ENCODE measurements at places on chromosomes 12 and 14. TPM values are rescaled to one million over a fixed set of nuclear protein-coding genes. Genes with fewer than 3 reads are reported as not detected.

- no peaks in the 10 kb centered on the region for H3K4me1 ChIP-seq
- H3K27me3 ChIP-seq = no peaks in the 10 kb centered on the region
- no peak for DNase-seq
- H3K27ac ChIP-seq = no peak overlapping the region
- H3K36me3 ChIP-seq = no peaks in the 10 kb centered on the region
These were observed 120.4 kb upstream of the LRIG3 start for GRCh38 chr12:59040656-59041055.

DNA sequence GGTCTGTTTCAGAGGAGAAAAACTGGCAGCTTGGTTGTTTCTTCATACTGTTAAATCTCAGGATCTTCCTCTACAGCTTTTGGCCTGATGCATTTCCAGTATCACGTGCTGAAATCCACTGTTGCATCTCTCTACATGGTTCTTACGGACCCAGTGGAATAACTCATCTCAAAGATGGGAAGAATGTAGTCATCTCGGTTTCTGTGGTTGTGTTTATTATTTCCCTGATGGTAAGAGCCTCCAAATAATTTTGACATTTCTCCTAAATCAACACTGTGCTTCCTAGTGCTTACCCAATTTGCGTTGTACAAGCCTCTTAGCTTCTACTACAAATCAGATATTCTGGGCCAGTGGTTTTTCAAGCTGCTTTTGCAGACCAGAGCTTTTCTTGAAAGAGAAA is 812.8 kb downstream of the C12orf50 start:
- H3K27ac ChIP-seq = no peak overlapping the region
- H3K4me1 ChIP-seq = no peaks in the 10 kb centered on the region
- no peaks in the 10 kb centered on the region for H3K36me3 ChIP-seq
- no peak overlapping the region for H3K4me3 ChIP-seq
- DNase-seq = no peak

- no peak for DNase-seq
- no peaks in the 10 kb centered on the region for H3K36me3 ChIP-seq
- H3K27ac ChIP-seq = no peak overlapping the region
- H3K4me1 ChIP-seq = no peaks in the 10 kb centered on the region
These were observed 411.9 kb downstream of the TMEM121 start for GRCh38 chr14:105938055-105938863.

DNA sequence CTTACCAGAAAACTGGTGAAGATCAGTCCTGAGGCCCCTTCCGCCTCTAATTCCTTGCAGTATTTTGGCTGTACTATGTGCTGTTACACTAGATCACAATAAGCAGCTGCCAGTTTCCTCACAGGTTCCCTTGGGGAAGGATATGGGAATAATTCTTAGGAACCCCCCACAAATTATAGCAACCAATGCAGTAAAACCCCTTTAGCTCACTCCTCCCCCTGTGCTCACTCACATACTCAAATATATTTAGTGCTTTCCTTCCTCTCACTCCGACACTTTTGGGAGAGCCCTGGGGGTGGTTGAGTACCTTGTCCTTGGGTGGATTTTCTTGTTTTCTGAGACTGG is 162.7 kb downstream of the ETV6 start:
- DNase-seq = no peak
- peak overlapping the region; percentile 87 for H3K27ac ChIP-seq
- H3K36me3 ChIP-seq = no peaks in the 10 kb centered on the region
- peaks cover 65% of the 10 kb centered on the region for H3K4me1 ChIP-seq
- H3K27me3 ChIP-seq = no peaks in the 10 kb centered on the region
- peak overlapping the region; percentile 49 for H3K4me3 ChIP-seq

DNA sequence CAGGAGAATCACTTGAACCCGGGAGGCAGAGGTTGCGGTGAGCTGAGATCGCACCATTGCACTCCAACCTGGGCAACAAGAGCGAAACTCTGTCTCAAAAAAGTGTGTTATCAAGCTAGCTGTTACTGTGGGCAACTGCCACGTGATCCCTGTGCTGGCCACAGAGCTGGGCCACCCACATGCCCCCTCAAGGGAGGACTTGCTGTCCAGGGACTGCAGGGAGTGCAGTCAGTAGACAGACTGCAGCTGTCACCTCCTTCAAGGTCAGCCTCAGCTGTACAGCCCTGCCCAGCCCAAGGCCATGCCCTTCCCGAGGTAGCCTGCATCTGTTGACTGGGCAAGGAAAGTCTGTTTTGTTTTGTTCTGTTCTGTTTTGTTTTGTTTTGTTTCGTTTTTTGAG is 46.6 kb upstream of the BICDL1 start:
- DNase-seq = no peak
- H3K27me3 ChIP-seq = peaks cover 59% of the 10 kb centered on the region
- no peaks in the 10 kb centered on the region for H3K4me1 ChIP-seq
- H3K27ac ChIP-seq = no peak overlapping the region
- no peak overlapping the region for H3K4me3 ChIP-seq

- H3K4me1 ChIP-seq = peaks cover 83% of the 10 kb centered on the region
- H3K27ac ChIP-seq = peak overlapping the region; percentile 100
- H3K4me3 ChIP-seq = peak overlapping the region; percentile 97
- no peaks in the 10 kb centered on the region for H3K27me3 ChIP-seq
- peak; percentile 78 for DNase-seq
- H3K36me3 ChIP-seq = peaks cover 4% of the 10 kb centered on the region
These were observed 759 bp upstream of the KLC1 start for GRCh38 chr14:103628221-103628683.

- peak overlapping the region; percentile 89 for H3K4me3 ChIP-seq
- H3K27me3 ChIP-seq = no peaks in the 10 kb centered on the region
- peak; percentile 91 for DNase-seq
These were observed 1.4 kb upstream of the SLC2A13 start for GRCh38 chr12:40107098-40107802.

- no peak overlapping the region for H3K4me3 ChIP-seq
- peaks cover 8% of the 10 kb centered on the region for H3K4me1 ChIP-seq
- no peaks in the 10 kb centered on the region for H3K36me3 ChIP-seq
- peaks cover 4% of the 10 kb centered on the region for H3K27me3 ChIP-seq
- no peak for DNase-seq
- H3K27ac ChIP-seq = no peak overlapping the region
These were observed 6.7 kb upstream of the MORN3 start for GRCh38 chr12:121676190-121676589.

DNA sequence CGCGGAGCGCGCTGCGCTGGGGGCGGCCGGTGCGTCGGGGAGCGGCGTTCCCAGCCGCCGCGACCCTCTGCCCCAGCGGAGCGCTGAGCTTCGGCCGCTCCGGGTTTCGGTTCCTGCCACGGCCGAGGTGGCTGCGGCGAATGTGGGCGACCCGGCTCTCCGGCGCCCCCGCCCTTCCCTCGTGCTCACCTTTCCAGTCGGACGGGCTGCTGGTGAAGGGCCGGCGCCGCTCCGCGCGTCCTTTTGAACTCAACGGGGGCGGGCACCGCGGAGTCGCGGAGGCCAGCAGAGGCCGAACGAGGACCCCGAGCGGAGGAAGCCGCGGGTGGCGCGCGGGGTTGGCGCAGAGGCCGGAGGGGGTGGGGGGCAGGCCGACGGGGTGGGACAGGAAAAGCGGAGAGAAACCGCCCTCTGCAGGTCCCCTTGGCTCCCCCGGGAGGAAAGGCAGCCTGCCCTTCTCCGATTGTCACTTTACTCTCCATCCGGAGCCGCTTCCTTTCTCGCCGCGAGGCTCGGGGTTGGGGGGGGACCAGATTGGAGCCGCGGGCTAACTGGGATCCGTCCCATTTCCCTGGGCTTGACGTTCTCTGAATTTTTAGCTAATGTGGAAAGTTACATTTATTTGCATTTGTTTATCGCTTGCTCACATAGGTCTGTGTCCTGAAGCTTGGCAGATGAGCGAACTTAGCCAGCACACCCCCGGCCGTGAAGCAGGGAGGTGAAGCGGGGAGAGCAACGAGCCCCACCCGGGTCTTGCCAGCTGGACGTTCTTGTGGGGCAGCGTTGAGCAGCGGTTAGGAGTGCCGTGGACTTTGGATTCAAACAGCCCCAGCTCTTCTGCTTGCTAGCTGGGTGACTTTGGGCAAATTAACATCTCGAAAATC is at the start of gene SMAGP:
Gene SMAGP, minus strand, starts transcription at position 349 of the 884 bp plus-strand sequence. CDS start 1,137 bp downstream, outside the sequence.
- H3K4me3 ChIP-seq = peak within 1 kb of the TSS; percentile 84
- peaks cover 27% of the 10 kb centered on the region for H3K4me1 ChIP-seq
- DNase-seq = peak; percentile 62
- no peaks in the 10 kb centered on the region for H3K36me3 ChIP-seq

DNA sequence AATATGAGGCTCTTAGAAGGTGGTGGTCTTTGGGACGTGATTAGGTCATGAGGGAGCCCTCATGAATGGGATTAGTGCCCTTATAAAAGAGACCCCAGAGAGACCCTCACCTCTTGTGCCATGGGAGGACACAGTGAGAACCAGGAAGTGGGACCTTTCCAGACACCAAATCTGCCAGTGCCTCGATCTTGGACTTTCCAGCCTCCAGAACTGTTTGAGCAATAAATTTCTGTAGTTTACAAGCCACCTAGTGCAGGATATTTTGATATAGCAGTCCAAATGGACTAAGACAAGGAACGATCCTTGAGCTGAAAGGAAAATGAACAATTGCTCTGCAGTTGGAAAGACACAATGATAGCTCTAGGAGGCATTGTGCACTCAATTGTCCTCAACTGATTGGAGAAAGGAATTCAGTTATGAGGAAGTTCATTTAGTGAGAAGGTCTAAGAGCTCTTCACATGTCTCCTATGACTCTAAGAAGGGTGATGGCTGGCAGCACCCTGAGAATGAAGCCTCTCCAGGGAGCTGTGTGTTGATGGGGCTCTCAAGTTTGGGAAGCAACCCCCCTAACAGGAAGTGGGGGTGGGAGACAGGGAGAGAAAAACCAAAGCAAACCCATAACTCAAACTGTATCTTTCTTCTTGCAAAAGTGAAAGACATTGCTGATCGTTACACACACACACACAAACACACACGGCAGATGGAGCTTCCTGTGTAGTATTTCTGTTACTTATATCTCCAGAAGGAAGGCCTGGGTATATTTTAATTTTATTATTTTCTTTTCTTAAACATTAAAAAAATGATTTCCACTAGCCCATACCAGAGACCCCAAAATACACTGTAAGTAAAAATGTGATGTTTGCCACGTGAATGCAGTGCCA is 21.0 kb downstream of the CHST11 start:
- no peak overlapping the region for H3K4me3 ChIP-seq
- peaks cover 11% of the 10 kb centered on the region for H3K4me1 ChIP-seq
- no peaks in the 10 kb centered on the region for H3K27me3 ChIP-seq
- DNase-seq = no peak
- H3K27ac ChIP-seq = peak overlapping the region; percentile 50
- H3K36me3 ChIP-seq = peaks cover 7% of the 10 kb centered on the region

DNA sequence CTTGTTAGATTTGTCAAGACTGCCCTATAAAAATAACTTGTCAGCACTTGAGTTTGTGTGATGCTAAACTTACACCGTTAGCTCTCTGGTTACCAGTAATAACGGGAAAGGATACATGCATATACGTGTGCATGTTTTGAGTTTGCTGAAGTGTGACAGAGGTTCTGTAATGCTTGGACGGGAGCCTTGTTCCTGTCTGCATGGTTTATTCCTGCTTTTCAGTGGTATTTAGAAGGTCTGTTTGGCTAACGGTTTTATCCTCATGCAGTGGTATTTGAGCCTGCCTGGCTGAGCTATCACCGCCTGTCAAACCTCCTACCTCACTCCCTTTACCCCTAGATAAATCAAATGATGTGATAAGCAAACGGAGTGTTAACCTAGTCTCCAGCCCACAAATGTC is 305.6 kb downstream of the GALC start:
- H3K36me3 ChIP-seq = no peaks in the 10 kb centered on the region
- H3K4me1 ChIP-seq = no peaks in the 10 kb centered on the region
- no peak overlapping the region for H3K27ac ChIP-seq
- H3K27me3 ChIP-seq = peaks cover 4% of the 10 kb centered on the region
- H3K4me3 ChIP-seq = no peak overlapping the region

DNA sequence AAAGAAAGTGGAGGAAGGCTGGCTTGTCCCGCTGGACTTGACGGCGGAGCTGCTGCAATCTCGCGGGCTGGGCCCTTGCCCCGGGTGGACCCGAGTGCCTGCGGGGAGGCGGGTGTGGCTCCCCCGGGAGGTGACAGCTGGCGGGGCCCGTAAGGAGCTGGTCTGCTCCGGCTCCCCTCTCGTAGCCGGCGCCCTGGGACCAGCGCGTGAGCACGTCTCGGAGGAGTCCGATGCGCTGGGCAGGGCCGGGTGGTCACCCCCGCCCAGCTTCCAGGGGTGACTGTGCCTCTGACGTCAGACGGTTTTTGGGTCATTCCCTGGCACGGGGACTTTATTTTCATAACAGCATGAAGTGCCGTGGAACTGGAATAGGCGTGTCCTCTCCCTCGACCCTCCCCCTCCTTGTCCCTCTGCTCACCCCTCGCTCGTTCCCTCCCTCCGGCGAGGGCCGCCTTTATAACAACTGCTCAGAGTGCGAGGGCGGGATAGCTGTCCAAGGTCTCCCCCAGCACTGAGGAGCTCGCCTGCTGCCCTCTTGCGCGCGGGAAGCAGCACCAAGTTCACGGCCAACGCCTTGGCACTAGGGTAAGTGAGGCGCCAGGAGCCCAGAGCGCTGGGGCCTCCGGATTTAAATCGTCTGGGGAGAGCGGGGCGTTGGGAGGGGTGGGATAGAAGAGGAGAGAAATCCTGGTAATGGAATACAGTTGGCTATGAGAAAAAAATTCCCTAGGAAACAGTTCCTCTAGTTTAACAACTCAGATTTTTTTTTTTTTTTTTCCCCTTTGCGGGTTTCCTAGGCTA is at the start of gene GPRC5A:
Gene GPRC5A, plus strand, starts transcription at position 483 of the 801 bp plus-strand sequence. CDS start 16,688 bp downstream, outside the sequence.
- H3K4me1 ChIP-seq = peaks cover 16% of the 10 kb centered on the region
- H3K27ac ChIP-seq = peak within 1 kb of the TSS; percentile 47
- H3K36me3 ChIP-seq = no peaks in the 10 kb centered on the region
- peak within 1 kb of the TSS; percentile 67 for H3K4me3 ChIP-seq

- no peak overlapping the region for H3K27ac ChIP-seq
- H3K27me3 ChIP-seq = no peaks in the 10 kb centered on the region
- H3K36me3 ChIP-seq = no peaks in the 10 kb centered on the region
- peaks cover 20% of the 10 kb centered on the region for H3K4me1 ChIP-seq
- no peak overlapping the region for H3K4me3 ChIP-seq
- DNase-seq = no peak
These were observed 16.0 kb downstream of the PROX2 start for GRCh38 chr14:74859757-74860552.

GRCh38 chr12:26810330-26810729 is 22.7 kb downstream of the ITPR2 start:
- peaks cover 32% of the 10 kb centered on the region for H3K4me1 ChIP-seq
- peak; percentile 57 for DNase-seq
- peak overlapping the region; percentile 61 for H3K27ac ChIP-seq
- H3K4me3 ChIP-seq = peak overlapping the region; percentile 20
- H3K36me3 ChIP-seq = no peaks in the 10 kb centered on the region

Gene TCL1B
- not detected for total RNA-seq

GRCh38 chr12:124299628-124300388 is 4.9 kb downstream of the RFLNA start:
- H3K4me1 ChIP-seq = peaks cover 16% of the 10 kb centered on the region
- no peak overlapping the region for H3K4me3 ChIP-seq
- H3K27me3 ChIP-seq = peaks cover 72% of the 10 kb centered on the region
- H3K27ac ChIP-seq = no peak overlapping the region
- H3K36me3 ChIP-seq = no peaks in the 10 kb centered on the region
